ENCODE measurements at places on chromosomes 3 and 15.
A peak's percentile ranks its signal among the peaks of the same experiment; 100 is the strongest.

DNA sequence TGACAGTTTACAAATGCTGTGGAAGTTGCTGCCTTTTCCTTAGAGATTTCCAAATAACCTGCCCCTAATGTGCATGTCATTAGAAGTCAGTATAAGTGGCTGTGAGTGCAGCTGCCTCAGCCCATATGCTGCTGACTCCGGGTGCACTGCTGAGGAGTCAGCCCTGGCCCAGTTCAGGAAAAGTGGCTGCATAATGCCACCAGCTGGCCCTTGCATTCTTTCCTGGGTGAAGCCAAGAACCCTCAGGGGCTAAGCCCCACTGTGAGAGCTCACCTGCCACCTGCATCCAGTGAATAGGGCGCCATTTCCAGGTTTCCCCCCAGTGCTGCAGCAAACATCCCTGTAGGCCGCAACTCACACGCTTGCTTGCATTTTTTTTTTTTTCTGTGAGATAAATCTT is 139.9 kb downstream of the TJP1 start:
- no peak for DNase-seq

GRCh38 chr15:39299486-39300267 is 281.2 kb upstream of the THBS1 start:
- no peak for DNase-seq

DNA sequence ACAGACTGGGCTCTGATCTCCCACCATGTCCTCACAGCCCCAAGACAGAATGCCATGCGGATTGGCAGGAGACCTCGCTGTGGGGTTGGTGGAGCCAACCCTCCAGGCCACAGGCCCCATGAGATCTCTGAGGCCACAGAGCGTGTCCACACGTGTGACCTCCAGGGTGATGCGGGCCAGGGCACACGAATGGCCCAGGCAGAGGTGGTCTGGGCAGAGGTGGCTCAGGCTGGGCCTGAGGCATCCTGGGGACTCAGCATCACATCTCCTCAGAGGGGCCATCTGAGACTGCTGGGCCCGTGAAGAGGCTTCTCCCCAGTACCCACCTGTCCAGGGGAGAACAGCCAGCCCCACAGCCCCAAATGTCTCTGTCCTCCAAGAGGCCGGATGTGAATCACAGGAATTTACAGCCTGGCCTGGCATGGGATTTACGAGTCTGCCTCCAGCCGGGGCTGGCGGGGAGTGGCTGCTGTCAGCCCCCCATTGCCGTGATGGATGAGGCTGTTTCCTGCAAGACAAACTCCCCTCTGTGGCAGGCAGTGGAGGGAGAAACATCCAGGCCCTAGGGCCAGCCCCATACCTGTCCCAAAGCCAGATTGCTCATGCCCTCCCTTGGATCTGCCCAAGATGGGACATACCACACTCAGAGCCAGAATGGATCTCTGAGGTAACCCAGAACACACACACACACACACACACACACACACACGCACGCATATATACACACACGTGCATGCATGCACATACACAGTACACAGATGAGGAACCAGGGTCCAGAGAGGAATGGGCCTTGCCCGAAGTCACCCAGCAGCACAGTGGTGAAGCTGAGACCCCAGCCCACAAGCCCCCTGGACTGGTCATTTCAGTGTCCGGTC is 208.3 kb downstream of the TBC1D2B start:
- peak; percentile 11 for DNase-seq

- no peak for DNase-seq
These were observed 135.8 kb downstream of the NEK11 start for GRCh38 chr3:131162516-131162915.

GRCh38 chr15:50627351-50628055 is 59.1 kb downstream of the TRPM7 start:
- peak; percentile 69 for DNase-seq

DNA sequence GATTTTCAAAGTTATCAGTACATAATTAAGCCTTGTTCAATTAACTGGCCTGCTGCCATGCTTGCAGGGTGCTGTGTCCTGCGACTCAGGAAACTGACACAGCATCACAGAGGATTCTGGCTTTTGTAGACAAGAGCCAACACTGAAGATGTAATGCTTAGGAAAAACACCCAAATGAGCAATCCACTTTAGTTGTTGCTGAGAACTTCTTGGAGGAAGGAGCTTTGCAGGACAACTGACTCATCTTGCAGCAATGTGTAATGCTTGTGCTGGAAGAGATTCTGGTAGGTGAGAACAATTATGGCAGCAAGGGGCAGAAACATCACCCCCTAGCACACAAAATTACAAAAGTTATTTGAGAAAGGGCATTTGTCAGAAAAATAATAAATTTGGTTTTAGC is 67.6 kb downstream of the NLGN1 start:
- peak; percentile 3 for DNase-seq

DNA sequence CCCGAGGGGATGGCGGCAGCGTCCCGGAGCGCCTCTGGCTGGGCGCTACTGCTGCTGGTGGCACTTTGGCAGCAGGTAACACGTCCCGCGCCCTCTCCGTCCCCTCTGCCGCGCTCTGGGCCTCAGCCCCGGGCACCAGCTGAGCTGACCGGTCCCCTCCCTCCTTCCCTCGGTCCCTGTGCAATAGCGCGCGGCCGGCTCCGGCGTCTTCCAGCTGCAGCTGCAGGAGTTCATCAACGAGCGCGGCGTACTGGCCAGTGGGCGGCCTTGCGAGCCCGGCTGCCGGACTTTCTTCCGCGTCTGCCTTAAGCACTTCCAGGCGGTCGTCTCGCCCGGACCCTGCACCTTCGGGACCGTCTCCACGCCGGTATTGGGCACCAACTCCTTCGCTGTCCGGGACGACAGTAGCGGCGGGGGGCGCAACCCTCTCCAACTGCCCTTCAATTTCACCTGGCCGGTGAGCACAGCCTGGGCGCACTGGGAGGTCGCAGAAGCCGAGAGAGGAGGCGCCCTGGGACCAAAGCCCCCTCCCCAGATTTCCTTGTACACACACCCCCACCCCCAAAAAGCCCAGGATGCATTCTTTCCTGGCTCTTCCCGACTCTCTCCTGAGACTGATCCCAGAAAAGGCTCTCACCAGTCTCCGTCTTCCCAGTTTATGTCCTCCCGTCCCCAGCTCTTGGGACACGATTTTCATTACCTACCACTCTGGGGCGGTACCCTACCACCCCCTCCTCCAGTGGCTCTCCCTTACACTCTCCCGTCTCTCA is 705 bp downstream of the DLL4 start:
- peak; percentile 52 for DNase-seq

- no peak for DNase-seq
These were observed 306.7 kb downstream of the LRTM1 start for GRCh38 chr3:54621184-54621583.

DNA sequence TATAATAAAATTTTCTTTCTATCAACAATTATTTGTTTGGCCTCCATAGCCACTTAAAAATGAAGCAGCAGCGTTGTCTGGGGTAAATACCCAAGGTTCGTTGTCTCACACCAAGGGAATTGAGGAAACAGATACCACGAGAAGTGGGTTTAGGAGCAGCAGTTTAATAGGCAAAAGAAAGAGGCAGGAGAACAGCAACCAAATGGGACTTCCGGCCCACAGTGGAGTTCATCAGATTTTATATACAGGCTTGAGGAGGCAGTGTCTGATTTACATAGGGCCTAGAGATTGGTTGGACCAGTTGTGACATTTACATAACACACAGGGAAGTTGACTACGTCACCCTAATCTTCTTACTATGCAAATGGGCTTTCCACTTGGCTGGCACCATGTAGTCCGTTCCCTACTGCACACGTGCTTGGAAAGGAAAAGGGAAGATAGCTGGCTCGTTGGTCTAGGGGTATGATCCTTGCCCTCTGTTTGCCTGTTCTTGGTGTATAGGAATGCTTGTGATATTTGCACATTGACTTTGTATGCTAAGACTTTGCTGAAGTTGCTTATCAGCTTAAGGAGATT is 61.5 kb upstream of the SETMAR start:
- no peak for DNase-seq

DNA sequence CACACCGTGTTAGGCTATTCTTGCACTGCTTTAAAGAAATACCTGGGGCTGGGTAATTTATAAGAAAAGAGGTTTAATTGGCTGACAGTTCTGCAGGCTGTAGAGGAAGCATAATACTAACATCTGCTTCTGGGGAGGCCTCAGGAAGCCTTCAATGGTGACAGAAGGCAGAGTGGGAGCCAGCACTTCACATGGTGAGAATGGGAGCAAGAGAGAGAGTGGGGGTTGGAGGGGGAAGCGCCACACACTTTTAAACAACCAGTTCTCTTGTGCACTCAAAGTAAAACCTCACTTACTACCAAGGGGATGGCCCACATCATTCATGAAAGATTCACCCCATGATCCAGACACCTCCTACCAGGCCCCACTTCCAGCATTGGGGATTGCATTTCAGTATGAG is 181.1 kb downstream of the APBA2 start:
- DNase-seq = no peak

DNA sequence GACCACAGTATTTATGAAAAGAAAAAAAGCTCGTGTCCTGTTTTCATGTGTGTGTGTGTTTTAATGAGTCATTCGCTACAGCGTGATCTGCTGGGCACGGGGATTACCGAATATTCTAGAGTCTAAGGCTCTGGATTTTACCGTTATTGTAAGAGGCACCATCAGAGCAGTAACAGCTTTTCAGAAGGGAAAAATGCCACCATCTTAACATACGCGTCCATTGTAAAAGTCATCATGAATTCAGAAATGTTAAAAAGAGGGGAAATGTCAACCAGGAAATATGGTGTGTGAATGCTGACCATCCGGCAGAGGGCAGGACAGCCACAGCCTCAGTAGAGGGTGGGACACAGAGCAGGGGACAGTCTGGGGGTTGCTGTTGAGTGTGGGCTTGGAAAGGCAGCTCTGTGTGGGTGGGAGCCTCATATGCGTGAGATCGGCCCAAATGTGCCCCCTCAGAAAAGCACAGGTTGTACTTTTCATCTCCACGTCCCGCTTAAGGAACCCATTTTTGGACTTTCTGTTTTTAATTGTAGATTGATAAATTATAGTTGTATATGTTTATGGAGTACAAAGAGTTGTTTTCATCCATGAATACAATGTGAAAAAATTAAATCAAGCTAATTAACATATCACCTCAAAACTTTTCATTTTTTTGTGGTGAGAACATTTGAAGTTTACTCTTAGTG is 69.6 kb downstream of the ASB7 start:
- DNase-seq = peak; percentile 61

DNA sequence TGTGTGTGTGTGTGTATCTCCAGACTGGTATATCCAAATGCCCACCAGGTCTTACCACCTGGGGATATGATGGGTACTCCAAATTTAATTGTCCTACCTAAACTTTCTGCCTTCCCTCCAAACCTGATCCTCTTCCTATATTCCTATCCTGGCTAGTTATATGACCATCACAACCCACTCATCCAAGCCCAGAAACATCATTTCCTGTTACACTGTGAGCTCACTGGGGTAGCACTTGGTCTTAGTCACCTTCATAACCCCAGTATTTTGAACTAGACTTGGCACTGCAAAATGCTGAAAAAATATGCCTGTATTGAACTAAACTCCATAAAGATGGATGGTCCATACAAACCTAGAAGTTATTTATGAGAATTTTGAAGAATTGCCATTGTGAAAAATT is 178.8 kb upstream of the EIF1B start:
- no peak for DNase-seq

GRCh38 chr3:195388380-195388779 is 54.4 kb downstream of the ACAP2 start:
- no peak for DNase-seq

- DNase-seq = peak; percentile 28
These were observed 28.6 kb upstream of the NDUFB4 start for GRCh38 chr3:120567370-120568201.

Measured in amniotic epithelial cell (primary cell).